Inflammatory macrophage treated with lipopolysaccharide for 1 hour (primary cell): ENCODE measurements at places on chromosomes 5 and 9.

GRCh38 chr9:100579665-100580064, 1.8 kb downstream of the CAVIN4 start:
- DNase-seq = no peak

- DNase-seq = no peak
Observed at GRCh38 chr5:103434057-103434456, 128.5 kb downstream of the NUDT12 start.

GRCh38 chr9:80632041-80632440, 1057.3 kb downstream of the TLE1 start:
- no peak for DNase-seq

- DNase-seq = no peak
Observed at GRCh38 chr5:173578947-173579615, 37.4 kb downstream of the BOD1 start.

GRCh38 chr9:116792271-116792670, 105.2 kb downstream of the TRIM32 start:
- DNase-seq = no peak

DNA sequence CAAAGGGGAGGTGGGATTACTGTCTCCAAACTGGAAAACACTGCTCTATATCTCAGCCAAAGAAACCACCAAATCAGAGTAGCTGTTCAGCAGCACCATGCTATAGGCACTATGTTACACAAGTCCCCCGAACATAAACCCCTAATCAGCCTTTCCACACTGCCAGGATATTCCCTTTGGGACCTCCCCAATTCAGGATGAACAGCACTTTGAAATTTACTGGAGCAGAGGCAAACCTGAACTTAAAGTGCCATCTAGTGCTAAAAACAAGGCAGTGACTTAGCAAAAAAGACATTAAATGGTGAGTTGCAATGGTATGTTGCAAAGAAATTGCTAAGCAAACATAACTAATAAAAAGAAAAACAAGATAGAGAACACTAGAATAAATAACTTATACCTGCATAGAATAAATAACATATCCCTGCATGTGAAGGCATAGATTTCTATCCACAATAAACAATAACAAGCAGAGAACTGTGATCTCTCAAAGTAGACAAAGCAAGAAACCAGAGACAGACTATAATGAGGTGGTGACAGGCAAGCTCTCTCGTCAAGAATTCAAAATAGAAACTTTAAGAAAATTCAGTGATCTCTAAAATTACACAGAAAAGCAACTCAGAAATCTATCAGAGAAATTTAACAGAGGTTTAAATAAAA, 584.4 kb upstream of the ACO1 start:
- no peak for DNase-seq

DNA sequence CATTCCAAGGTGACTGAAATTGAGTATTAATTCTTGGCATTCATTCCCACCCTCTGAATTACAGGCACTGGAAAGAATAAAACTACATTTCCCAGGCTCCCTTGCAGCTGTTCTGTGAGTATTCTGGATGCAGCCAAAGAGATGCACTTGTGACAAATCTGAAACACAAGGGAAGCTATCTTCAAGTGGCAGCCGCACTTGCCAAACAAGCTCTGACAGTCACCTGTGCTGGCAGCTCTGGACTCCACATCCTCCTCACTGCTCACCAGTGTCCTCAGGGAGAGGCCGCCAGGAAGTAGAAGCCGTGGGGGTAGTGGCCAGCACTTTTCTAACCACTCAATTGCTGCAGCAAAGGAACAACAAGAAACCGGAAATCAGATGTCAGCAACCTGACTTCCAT, 275.0 kb downstream of the NR2F1-AS1 start:
- DNase-seq = no peak

GRCh38 chr5:171158581-171158980, 150.5 kb upstream of the TLX3 start:
- no peak for DNase-seq

GRCh38 chr9:27491154-27491553, 32.9 kb upstream of the IFNK start:
- peak; percentile 63 for DNase-seq

- no peak for DNase-seq
Observed at GRCh38 chr5:93611976-93612854, 29.2 kb downstream of the NR2F1 start.

DNA sequence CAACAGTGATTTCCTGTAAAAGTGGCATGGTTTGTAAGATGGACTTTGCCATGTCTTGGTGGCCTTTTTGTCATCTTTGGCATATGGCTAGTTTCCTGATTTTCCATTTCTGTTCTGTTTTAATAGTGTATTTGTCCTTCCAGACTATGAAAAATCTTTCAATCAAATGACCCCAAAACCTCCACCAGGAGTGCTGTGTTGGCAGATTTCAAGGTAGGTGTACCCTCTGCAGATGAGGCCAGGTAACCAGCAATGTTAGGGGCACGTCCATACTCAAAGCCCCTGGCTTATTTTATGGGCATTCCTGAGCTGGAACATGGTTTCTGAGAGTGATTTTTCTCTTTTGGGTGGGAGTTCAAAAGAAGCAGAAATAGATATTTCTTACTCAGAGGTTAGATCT, 15.2 kb upstream of the MAP1B start:
- DNase-seq = no peak

DNA sequence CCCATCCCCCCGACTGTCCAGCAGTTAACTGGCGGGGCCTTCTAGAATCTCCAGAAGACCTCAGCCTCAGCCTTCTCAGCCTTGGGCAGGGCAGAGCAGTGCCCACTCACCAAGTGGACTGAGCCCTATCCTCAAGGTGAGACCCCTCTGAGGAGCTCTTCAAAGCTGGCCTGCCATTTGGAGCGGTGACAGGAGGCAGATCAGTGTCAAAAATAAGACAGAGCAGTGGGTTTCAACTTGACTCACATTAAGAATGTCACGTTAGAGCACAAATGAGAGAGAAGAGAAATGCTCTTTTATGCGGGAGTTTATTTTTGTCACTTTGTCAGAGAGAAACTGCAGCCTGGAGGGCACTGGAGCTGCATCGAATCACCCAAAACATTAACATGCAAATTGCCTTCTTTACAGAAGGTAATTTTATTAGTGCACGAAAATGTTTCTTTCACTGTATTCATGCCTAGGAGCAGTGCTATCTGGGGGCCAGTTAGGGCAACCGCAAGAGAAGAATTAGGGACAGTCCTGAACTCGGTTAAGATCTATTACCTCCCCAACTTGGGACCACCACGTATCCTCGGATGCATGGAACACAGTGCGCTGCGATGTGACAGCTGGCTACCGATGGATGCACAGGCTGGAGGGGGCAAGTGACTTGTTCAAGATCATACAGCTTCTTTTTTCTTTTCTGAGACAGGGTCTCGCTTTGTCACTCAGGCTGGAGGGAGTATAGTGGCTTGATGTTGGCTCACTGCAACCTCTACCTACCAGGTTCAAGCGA, 188.5 kb downstream of the DAB2IP start:
- no peak for DNase-seq

DNA sequence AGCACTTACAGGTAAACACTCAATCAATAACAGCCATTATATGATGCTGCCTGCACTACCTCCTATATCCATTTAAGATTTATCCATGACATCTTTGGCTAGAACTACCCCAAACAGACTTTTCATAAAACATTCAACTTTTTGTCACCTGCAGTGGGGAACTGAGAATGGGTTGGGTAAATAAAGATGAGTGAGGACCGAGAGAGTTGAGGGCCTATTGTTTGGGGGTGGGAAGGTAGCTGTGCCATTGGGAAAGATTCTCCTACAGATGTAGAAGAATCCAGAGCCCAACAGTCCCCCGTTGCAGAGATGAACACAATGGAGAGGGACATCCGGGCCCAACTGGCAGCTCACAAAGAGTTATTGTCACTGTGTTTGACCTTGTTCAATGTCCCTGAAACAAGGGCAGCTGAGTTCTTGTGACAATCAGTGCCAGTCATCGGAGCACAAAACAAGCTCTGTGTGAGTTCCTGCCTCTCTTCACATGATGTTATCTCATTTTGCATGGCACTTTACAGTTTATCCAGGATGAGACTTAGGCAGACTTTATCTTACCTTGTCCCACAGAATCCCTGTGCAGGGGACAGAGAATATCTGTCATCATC, 11.5 kb upstream of the SLC31A2 start:
- no peak for DNase-seq

DNA sequence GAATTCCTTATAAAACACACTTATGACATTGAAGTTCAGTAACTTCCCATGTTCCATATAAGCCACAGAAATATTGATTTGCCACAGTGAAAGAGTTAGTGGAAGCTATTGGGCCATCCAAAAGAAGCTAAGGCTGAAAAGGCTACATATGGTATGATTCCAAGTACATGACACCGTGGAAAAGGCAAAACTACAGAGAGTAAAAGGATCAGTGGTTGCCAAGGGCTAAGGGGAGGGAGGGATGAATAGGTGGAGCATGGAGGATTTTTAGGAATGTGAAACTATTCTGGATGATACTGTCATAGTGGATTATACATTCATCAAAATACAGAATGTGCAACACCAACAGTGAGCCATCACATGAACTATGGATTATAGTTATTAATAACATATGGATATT, 109.7 kb downstream of the F2RL2 start:
- DNase-seq = no peak

DNA sequence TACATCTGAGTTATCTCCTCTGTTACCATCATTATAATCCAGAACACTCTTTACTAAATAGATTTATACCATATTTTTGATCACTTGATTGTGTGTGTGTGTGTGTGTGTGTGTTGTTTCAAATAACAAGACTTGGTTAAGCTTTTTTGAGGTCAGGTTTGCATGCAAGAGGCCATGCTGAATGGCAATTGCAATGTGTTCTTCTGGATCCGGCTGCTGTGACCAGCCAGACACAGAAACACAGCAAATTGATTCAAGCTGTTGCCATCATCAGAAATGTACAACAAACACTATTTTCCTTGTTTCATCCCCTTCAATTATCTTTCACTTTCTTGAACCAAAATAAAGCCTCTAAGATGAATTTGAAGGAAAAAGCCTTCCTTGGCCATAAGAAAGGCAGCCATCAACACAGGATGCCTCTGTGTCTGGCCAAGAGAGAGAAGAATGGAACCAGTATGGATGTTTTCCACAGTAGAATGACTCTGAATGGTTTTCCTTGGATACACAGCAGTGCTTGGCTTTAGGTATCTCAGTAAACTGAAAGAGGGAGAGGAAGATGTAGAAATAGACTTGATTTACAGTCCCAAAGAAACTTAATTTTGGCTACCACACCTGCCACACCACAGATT, 53.9 kb downstream of the DPYSL3 start:
- DNase-seq = no peak

DNA sequence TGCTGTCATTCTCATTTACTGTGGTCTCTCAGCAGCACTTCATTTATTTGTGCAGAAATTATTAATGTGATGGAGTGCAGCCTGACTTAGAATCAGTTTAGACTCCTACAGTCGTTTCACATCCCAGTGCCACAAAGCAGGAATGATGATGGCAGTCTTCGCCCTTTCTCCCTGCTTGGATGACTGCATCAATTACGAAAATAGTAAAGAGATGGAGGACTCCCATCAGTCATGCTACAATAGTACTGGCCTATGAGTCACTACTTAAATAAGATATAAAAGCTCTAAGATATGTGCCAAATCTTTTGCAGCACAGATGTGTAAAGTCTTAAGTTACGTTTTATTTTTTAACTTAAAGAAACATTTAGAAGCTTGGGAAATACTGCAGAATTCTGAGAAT, 263.9 kb downstream of the CHSY3 start:
- no peak for DNase-seq

GRCh38 chr9:117739624-117740347, 35.6 kb downstream of the TLR4 start:
- no peak for DNase-seq

GRCh38 chr9:14516656-14517055, 176.6 kb downstream of the ZDHHC21 start:
- no peak for DNase-seq

DNA sequence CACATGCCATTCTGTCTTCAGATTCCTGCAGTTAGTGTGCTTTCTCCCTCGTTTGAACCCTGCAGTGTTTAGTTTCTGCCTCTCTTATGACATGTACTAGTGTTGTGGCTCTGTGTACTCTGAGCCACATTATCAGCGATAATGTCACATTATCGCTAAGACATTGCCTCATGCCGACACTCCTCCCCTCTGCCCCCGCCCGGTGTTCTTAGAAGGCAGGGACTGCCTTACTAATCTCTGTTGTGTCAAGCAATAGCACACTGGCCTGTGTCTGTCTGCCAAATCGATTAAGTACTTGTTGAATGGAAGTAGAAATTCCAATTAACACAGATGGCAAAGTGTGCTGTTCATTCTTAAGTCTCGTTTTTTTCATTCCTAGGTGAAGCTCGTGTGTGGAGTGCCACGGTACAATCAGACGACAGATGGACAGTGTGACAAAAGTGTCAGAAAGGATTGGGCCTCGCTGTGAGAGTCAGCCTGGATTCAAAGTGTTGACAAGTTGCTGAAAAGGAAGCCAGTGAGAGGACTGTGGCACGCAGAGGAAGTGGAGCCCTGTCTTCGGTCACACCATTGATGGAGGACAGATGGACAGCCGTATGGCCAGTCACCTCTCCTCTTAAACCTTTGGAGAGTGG, 10.5 kb downstream of the PIK3R1 start:
- no peak for DNase-seq

DNA sequence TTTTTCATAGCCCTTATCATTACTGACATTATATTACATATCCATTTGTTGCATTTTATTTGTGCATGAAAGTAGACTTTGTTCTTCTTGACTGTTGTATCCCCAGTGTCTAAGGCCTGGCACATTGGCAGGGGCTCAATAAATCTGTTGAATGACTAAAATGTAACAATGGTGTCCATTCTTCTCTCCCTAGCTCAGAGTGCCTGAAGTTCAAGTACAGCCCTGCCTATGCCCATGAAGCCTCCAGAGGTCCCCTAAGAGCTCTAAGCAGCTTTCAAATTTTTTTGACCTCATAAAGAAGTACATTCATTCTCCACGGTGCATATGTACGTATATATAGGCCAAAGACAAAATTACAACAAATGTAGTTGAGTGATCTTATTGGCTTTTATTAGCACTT, 4.2 kb upstream of the BSPRY start:
- no peak for DNase-seq

GRCh38 chr9:72984226-72984947, 31.5 kb upstream of the ALDH1A1 start:
- DNase-seq = no peak

DNA sequence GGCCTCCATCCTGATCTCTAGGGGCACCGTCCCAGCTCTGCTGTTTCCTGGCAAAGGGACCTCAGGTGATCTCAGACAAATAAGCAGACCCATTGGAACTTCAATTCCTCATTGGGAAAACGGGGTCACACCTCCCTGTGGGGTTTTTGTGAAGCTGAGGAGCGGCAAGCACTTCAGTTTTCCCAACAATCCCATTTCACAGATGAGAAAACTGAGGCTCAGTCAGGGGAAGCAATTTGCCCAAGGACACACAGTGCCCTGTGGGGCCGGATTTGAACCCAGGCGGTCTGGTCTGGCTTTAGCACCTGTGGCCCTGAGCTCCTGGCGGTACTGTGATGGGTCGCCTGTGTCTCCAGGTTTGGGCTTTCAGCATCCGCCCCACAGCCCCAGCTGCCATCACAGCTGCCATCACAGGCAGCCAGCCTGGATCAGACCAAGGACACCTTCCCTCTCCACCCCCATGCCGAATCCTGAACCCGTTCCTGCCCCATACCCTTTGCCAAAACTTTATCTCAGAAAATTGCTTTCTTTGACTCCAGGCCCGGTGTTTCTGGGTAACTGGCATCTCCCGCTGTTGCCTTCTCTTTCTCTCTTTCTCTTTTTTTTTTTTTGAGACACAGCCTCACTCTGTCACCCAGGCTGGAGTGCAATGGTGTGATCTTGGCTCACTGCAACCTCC, 26.4 kb downstream of the NCS1 start:
- DNase-seq = no peak
